ENCODE measurements at places on chromosomes 5 and 9.

DNA sequence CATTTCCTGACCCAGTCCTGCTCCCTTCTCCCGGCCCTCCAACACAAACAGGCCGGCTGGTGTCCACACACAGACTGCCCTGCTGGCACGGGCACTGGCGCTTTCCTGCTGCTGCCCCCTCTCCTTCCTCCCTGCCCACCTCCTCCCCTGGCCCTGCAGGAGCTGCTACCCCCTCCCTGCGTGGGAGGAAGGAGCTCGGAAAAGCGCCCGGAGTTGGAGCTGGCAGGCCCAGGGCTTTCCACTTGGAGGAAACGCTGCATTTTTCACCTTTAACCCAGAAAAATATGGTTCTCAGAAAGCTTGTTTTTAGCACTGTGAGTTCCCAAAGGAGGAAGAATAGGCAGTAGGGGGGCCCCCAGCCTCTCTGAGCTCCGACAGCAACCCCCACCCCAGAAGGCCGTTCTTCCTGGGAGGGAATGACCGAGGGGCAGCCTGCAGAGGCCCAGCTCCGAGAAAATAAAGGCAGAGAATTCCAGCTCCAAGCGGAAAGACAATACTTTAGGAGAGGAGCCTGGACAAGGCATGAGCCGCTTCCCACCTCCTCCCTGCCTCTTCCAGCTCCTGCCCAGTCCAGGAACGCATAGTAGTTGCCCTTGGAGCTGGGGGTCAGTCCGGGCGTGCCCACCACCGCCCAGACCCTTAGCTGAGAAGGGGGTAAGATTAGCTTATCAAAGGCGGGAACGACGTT, 88.9 kb downstream of the LIFR start:
- no peak for DNase-seq

GRCh38 chr5:80282054-80282453, 26.2 kb upstream of the SERINC5 start:
- DNase-seq, result no peak

DNA sequence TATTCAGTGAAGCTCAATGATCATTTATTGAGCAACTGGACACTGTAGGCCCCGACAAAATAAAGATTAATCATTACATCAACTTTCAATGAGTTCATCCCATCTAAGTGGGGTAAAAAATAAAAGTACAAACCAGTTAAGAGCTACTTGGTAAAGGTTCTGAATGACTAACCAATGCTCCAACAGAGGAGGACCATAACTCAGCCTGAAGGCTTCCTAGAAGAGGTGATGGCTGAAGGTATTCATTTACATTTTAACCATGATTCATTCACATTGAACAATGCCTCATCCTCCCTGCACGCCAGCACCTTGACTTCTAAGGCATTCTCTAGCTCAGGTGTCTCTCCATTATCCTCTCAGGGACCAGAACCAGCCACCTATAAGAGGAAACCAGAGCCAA, 201.4 kb downstream of the ZNF462 start:
- DNase-seq, result no peak

DNA sequence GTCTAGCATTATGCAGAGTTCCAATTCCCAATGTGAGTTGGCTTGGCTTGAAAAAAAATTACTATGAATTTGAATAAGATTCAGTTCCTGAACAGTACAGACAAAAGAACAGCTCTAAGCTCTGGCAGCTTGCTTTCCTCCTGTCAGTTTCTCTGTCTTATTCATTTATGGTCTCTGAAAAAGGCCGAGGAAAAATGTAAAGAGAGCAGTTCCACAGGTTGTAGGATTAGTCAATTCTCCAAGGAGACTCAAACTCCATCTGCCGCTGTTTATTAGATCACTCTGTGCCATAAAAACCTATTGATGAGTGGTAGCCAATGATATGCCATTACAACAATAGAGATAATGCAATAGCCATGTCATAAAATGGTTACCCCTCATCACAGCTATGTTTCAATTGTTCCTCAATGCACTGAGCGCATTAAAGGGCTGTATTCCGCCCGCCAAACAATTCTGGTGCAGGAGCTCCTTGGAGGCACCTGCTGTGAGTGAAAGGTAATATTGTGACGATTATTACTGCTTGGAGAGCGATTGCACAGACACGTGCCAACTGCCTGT, 188.2 kb downstream of the ARRDC3 start:
- no peak for DNase-seq

DNA sequence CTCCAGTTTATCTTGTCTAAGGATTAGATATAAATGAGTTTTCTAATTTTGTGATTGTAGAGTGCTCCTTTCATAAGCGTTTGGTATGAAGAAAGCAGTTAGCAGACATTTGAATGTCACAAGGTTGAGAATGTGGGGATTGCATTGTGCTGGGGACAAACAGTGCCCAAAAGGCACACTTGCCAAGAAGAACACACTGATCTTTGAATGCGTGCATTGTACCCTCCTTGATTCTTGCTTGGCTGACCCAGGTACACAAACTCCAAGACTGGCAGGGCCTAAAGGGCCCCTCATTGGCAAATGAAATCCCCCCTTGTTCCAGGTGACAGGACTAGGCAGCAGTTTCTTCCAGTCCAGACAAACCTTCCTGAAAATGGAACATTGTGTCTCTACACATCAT, 96.9 kb upstream of the LIFR start:
- DNase-seq, result no peak
